ENCODE measurements at places on chromosomes 3 and 15.

DNA sequence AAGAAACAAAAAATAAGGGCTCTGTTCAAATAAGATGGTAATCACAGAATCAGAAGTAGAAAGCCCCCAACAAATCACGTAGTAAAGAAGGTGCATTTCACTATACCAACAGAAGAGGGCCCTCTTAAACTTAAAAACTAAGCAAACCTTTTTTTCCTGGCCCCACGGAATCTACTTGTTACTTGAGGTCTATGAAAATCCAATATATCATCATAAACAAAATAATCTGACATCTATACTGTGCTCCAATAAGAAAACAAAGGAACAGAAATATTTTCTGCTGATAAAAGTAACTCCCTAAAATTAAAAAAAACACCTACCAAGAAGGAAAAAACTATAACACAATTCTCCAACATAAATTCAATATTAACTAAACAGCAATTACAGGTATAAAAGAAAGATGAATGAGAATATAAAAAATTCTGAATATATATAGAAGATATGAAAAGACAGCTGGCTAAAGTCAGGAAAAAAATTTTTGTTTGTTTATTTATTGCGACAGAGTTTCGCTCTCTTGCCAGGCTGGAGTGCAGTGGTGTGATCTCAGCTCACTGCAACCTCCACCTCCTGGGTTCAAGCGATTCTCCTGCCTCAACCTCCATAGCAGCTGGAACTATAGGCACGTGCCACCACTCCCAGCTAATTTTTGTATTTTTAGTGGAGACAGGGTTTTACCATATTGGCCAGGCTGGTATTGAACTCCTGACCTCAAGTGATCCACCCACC, 81.8 kb downstream of the CLASP2 start:
- no peak for DNase-seq

DNA sequence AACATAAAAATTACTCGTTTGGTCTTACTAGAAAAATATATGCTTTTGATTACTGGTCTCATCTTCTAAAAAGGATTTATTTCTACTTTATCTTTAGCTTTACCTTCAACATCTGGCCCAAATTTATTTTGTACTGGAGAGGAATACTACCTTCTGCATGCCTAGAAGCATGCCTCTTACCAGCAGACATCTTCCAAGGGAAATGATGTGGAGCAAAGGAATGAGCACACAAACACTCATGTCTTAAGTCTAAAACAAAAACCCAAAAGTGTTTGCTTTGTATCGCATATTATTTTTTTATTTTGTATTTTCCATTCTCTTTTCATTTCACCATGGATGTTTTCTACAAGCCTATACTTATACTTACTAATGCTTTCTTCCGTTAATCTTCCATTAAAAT, 304.6 kb upstream of the KCNMB2 start:
- no peak for DNase-seq

DNA sequence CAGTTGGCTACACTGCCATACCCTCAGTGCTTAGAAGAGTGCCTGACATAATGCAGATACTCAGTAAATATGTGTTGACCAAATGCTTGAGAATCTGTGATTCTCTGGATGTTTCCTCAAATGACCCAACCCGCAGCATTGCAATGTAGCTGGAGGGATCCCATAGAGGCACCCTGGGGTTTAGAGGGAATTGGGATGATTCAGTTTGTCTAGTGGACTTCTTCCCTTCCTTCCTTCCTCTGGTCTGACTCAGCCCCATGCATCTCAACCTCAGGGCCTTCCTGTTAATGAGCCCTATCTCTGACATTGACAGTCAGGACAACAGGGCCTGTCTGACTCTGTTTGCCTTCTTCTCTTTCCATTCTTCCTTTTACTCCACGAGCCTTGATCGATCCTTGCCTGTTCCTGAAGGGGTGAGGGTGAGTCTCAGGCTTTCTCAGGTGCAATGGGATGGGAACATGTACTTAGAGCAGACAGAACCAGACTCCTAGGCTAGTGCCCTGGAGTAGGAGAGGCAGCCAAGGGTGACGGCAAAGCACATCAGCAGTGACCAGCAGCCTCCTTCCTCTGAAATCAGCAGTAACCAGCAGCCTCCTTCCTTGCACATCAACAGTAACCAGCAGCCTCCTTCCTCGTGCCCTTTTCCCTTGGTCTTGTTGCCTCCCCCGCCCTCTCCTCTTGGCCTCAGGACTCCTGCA, 78.2 kb downstream of the DGKG start:
- DNase-seq = no peak

- no peak for DNase-seq
These were observed 6.2 kb downstream of the DLG1 start for GRCh38 chr3:197292083-197292646.

DNA sequence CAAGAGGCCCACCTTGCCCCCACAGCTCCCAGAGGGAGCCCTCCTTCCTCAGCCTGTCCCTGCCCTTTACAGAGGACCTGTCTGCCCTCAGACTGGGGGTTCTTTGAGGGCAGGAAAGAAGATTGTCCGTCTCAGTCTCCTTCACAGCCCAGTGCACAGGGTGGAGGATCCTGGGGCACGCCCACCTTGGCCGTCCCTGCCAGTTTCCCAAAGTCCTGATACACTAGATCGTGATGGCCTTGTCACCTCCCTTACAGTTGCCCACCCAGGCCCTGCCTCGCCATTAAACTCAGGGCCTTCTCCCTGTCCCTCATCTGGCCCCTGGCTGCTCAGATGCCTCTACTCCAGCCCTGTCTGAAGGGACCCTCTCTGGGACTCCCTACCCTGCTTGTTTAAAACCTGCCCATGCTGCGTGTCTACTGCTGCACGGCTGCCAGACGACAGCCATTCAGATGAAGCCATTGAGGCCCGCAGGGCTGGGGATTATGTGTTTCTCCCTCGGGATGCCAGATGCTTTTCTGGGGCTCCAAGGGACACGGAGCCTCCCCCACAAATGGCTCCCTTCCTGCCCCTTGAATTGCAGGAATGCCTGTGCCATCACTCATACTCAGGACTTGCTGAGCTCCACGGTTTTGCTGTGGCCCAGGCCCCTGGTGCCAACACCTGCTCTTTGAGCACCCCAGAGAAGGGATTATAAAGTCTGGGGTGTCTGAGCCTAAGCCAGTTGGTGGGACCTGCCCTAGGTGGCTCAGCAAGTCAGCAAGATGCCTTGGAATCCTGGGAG, 27.8 kb downstream of the ACSBG1 start:
- DNase-seq = no peak

DNA sequence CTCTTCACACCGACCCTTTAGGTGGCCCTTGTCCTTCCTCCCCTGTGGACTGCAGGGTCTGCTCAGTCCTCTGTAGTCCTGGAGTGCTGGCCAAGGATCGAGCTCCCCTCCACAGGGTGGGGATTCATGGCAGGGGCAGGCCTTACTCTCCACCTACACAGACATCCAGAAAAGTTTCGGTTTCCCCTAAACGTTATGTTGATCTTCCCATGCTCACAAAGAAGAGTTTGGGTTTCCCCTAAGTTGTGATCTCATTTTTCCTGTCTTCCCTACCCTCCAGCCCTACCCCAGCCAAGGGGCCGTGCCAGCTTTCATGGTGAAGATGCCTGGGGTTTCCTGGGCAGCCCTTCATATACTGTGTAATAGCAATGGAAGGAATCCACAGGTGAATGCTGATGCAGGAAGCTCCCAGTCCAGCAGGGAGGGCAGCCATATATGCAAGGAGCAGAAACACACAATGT, 10.3 kb downstream of the STOML1 start:
- DNase-seq = no peak

- DNase-seq = no peak
These were observed 1.7 kb upstream of the HES1 start for GRCh38 chr3:194134231-194134756.
